IMR-90 (cell line): ENCODE measurements at places on chromosomes 4 and X. TPM values are rescaled to one million over a fixed set of nuclear protein-coding genes. Genes with fewer than 3 reads are reported as not detected.

- no peak for DNase-seq
Measured at GRCh38 chrX:44189116-44189515, 154.4 kb downstream of the EFHC2 start.

DNA sequence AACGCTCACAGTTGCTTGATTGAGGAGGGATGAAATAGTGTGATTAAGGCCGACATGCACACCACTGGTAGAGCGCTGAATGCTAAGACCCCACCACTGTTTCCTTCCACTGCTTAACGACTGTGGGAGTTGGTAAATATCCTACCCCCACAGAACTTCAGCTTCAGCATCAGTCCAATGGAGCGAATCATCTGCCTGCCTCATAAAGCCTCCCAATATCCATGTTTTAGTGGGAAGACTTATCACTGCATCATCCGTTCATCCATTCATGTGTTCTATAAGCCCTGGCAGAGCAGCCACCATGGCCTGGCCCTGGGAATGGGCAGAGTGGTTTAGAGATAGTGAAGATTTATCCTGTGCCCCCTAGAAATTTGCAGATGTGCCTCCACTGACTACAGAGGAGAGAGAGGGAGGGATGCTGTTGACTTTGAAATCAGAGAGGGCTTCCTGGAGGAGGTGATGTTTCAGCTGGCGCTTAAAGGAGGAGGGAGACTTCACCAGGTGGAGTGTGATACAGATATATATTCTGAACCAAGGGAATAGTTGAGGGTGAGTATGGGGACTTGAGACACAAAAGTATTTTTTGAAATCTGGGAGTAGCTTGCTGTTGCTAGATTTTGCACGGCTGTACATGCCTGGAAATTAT, 71.9 kb upstream of the STX18 start:
- peak; percentile 41 for DNase-seq

The TIMP1 gene
- total RNA-seq: 407 and 512 TPM in 2 replicates

DNA sequence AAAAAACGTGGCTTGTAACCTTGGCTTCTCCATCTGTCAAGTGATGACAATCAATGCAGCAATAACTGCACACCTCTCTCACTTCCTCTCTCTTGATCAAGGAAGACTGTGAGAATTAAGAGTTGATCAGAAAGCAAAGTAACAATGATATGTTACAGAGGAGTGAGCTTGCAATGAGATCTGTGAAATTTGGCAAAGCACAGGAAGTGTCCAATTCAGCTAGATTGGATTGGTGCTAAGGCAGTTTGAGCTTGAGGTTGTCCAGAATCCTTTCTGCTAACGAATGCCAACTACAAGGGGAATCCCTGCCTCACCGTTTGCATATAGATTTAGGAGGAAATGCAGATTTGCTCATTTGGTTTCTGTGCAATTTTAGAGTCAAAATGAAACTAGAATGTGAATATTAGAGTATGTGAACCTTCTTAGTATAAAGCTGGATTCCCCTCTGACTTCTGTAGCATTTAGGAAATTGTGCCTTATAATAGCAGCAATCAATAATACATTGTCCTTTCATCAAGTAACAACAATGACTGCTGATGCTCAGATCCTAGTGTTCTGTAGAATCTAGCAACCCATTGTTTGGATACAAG, 346.4 kb downstream of the PTTG2 start:
- no peak for DNase-seq

The LEF1 gene
- 0.56 and 1.8 TPM in 2 replicates for total RNA-seq

- DNase-seq: no peak
Measured at GRCh38 chr4:136012220-136012619, 1520.1 kb downstream of the PCDH18 start.

DNA sequence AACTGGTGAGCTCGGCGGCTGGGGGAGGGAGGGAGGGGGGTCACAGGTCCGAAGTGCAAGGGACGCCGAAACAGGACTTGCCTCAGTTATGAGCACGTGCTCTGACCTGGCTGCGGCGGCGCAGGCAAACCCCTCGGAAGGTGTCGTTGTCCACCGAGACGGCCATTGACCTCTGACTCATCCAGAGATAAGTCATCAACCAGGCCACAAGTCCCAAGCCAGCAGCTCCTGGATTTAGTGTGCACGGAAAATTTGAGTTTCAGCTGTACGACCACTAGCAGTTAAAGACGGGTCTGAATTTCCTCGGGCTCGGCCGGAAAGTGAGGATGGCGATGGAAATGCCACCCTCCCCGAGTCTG, 674 bp downstream of the SH3D19 start:
- DNase-seq: peak; percentile 47

The GPR173 gene
- 0.90 and 1.1 TPM in 2 replicates for total RNA-seq

- DNase-seq: no peak
Measured at GRCh38 chr4:178450614-178451013, 1008.4 kb upstream of the AGA start.

DNA sequence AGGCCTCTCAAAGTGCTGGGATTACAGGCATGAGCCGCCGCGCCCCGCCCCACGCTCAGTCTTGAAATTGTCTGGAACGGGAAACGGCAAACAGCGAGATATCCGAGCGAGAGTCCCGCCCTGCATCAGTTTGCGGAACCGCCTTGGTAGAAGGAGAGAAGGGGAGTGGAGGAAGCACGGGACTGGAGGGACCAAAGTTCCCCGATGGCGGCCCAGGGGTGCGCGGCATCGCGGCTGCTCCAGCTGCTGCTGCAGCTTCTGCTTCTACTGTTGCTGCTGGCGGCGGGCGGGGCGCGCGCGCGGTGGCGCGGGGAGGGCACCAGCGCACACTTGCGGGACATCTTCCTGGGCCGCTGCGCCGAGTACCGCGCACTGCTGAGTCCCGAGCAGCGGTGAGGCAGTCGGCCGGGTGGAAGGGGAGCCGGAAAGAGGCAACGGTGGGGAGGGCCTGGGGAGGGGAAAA, at the start of gene BST1:
TSS of gene BST1 (plus strand) at position 125 of the 463 bp plus-strand sequence. CDS start at position 205, 80 bp downstream.
- peak; percentile 50 for DNase-seq

GRCh38 chrX:70494441-70494840, 49.8 kb downstream of the DLG3 start:
- DNase-seq: peak; percentile 20

- peak; percentile 70 for DNase-seq
Measured at GRCh38 chr4:137474711-137475301, 57.5 kb downstream of the PCDH18 start.

DNA sequence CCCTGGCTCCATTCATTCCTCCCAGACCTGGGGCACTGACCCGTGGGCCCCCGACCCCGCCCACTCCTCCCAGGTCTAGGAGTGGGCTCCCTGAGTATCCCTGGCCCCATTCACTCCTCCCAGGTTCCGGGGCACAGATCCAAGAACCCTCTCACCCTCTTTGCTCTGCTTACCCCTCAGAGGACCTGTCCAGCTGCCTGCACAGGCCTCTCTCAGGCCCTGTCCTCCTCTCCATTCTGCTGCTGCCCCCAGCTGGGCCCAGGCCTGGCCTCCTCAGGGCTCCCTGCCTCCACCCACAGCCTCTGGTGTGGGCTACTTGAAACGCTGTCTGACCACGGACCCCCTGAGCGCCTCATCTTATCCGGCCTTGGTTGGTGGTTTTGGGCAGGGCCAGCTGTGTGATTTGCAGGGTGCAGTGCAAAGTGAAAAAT, 217.7 kb upstream of the PSAPL1 start:
- DNase-seq: no peak

The GAGE12E gene
- total RNA-seq: not detected in 2 replicates

GRCh38 chr4:112978691-112979472, 70.6 kb upstream of the ANK2 start:
- DNase-seq: peak; percentile 6

DNA sequence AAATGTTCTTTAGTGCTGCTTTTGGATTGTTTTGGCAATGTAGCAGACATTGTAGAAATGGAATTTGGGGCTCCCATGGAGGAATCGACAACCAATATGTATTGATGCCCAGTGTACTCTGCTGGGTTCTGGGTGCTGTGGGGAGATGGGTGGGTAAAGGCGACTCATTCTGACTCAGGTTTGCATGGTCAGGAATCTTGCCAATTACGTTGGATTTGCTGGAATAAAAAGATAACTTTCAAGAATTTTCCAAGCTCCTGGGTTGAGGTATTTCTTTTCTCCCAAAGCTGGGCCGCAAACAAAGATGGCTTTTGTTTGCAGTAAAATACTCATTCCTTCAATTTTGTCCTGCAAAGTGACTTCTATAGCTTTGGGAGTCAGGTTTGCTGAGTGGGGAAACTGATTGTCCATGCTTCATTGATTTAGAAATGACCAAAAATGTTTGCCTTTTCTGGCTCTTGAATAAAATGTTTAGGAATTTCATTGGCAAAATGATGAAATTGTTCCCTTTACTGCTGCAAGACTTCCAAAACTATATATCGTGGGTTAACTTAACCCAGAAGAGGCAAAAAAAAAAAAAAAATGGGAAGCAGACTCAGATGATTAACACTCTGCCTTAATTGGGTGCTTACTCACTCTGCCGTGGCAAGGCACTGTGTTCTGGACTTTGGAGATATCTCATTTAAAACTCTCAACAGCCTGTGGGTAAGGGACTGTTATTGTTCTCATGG, 57.0 kb downstream of the RTL9 start:
- peak; percentile 74 for DNase-seq

GRCh38 chrX:118534716-118535493, 39.3 kb downstream of the DOCK11 start:
- DNase-seq: no peak

DNA sequence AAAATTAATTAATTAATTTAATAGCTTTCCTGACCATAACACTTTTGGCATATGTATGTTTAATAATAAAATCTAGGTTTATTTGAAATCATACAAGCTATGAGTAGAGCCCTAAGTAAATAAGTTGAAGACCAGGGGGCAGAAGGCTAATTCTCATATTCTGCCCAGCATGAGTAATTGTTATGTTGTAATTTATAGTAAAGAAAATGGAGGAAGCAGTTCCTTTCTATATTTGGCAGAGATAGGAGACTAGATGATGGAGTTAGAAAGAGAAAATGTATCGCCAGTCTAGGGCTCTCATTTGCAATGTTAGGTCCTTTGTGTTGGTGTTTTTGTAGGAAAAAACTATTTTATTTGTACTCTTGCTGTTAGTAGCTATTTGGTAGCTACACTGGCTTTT, 89.1 kb downstream of the FNIP2 start:
- DNase-seq: peak; percentile 14

DNA sequence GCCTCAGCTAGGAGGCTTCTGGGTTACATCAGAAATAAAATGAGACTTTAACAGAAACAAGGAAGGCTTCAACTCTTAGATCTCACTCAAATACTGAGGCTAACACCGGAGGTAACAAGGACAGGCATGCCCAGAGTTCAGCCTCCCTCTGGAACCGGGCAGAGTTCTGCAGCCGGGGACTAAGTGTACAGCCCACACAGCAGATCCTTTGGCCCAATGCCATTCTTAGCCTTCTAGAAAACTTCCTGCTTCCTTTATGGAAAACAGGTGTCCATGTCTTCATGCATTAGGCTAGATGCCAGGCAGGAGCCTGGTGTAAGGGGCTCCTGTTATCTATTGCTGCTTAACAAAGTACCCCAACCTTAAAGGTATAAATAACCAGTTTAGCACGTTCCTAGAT, 369.7 kb downstream of the BCOR start:
- DNase-seq: peak; percentile 10

DNA sequence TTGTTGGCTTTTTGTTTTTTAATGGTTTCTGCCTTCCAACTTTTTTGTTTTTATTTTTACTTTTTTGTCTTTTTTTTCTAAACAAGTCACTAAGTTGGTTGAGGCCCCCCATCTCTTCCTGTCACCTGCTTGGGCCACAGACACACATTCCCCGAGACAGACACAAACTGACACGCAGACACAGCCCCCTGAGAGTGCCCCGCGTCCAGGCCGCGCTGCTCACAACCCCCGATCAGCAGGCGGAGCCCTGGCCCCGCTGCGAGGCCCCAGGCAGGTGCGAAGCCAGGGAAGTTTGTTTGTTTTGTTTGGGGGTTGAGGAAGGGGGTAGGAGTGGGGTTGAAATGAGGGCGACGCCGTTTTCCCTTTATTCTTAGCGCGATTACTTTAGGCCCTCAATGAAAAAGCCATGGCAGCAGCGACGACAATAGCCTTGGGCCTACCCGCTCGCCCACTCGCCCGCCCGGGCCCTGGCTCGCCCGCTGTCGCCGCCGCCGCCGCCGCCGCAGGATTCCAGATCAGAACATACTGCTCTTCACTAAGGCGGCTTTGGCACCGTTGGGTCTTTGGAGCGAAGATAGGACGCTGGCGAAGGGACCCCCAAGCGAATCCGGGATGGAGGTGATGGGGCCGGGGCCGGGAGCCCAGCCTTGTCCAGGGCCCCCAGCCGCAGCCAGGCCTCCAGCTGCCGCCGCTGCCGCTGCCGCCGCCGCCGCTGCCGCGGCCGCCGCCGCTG, 3.1 kb downstream of the PHOX2B start:
- no peak for DNase-seq

GRCh38 chrX:138191998-138192397, 519.5 kb downstream of the FGF13 start:
- peak; percentile 19 for DNase-seq

- no peak for DNase-seq
Measured at GRCh38 chr4:3225936-3226335, 23.0 kb upstream of the MSANTD1 start.

GRCh38 chrX:30005813-30006212, 209.6 kb upstream of the MAGEB2 start:
- no peak for DNase-seq

DNA sequence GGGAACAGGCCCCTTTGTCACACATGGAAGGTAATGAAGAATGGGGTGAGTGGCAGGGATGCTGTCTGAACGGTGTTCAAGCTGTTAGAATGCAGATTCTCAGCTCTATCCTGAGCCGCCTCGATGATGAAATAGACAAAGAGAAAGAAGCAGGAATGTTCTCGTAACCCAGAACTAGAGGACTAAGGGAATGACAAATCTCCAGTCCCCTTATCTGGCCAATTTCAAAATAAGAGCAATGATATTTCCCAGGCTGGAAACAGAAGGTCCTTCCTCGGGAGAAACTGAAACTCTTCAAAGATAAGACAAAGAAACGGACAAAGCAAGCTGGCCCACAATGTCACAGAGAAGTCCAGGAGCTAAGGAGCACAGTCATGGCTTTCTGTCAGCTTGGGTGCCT, 29.5 kb upstream of the MTNR1A start:
- DNase-seq: no peak

GRCh38 chrX:107691024-107691448, 62.7 kb downstream of the PRPS1 start:
- no peak for DNase-seq

DNA sequence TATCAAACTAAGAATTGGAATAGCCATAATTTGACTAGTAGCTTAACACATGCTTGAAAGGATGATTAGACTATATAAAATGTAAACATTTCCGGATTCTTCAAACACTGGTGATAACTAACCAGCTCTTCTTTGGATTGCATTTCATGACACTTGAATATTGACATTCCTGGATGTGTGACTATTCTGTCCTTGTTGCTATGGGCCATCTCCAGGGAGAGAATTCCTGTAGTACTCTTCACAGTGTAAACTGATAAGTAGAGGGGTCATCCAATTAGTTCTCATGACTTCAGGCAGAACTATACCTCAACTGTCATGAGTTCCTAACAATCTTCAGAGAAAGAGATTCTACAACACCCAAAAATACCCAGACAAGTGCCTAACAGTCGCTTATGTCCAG, 1026.7 kb upstream of the TENM3 start:
- DNase-seq: no peak

- peak; percentile 67 for DNase-seq
Measured at GRCh38 chr4:180827232-180828009, 1415.8 kb upstream of the TENM3 start.

- no peak for DNase-seq
Measured at GRCh38 chr4:173802662-173803022, 272.6 kb upstream of the HAND2 start.
